ENCODE measurements at places on chromosomes 6 and 20.
A peak's percentile ranks its signal among the peaks of the same experiment; 100 is the strongest.

DNA sequence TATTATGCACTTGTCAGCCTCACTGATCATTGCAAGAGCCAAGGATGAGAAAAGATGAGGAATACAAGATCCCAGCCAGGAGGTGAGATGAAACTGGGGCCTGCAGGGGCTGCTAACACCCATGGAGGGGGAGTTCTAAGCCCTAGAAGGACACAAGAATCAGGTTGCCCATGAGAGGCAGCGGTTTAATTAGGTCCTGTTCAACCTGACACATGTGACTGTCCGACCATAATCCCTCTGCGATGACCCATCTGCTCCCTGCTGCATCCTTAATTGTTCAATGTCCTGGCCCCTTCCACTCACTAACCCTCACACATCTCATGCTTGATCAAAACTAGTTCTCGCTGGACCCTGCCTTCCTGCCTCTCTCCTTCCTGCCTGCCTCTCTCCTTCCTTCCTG lies 52.2 kb upstream of the NNAT start:
- no peak for DNase-seq

GRCh38 chr20:40495956-40496355 lies 193.1 kb downstream of the MAFB start:
- DNase-seq, result no peak

- DNase-seq, result no peak
Observed at GRCh38 chr20:37484331-37484730, 36.7 kb upstream of the NNAT start.

GRCh38 chr6:3390698-3391097 lies 66.2 kb downstream of the SLC22A23 start:
- DNase-seq, result no peak

GRCh38 chr6:39294133-39294532 lies 20.1 kb downstream of the KCNK17 start:
- no peak for DNase-seq

DNA sequence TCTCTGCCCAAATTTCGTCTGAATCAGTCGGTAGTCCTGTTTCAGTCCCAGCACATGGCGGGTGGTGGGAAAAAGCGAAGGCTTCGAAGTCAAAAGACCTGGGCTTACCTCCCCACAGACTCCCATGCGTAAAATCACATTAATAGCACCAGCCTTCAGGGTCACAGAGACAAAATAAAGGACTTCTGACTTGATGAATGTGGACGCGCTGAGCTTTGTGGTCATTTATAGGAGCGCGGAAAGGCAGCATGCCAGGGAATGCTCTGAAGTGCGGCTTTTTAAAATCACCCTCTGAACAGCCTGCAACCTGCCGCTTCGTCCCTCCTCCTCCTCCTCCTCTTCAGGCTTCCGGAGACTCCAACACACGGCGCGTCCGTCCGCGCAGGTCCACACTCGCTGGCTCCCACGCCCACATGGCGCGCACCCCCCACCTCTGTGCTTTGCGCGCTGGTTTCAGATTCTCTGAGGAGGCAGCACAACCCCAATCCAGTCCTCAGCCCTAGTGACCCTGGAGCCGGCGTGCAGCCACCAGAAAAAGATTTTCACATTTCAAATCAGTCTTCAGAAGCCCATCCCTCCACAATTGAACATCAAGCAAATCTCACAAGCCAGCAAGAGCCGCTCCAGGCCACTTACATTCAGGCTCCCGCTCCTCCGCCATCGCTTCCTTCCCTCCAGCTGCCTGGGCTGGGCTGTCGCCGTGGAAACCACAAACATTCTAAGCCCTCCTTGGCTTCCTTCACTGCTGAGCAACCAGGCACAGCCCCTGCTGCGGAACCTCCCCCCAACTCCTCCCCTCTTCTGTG lies at the start of gene C6orf118:
C6orf118 (minus strand) TSS at position 680 of the 806 bp plus-strand sequence; CDS start at position 661, 19 bp downstream.
- DNase-seq, result no peak

DNA sequence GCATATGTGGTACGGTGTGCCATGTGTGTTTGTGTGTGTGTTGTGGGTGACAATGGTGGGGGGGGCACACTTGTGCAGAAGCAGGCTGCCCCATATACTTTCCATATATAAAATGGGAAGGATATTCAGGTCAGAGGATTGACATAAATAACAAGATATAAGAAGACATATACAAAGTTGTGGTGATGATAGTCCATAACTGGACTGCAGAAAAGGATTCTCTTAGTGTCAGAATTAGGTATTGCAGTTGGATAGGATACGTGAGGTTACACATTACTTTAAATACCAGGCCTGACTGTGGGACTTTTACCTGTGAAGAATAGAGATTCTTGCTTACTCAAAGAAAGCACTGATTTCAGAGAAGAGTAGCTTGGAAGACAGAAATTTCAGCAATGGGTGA lies 1260.3 kb downstream of the EPHA7 start:
- no peak for DNase-seq

DNA sequence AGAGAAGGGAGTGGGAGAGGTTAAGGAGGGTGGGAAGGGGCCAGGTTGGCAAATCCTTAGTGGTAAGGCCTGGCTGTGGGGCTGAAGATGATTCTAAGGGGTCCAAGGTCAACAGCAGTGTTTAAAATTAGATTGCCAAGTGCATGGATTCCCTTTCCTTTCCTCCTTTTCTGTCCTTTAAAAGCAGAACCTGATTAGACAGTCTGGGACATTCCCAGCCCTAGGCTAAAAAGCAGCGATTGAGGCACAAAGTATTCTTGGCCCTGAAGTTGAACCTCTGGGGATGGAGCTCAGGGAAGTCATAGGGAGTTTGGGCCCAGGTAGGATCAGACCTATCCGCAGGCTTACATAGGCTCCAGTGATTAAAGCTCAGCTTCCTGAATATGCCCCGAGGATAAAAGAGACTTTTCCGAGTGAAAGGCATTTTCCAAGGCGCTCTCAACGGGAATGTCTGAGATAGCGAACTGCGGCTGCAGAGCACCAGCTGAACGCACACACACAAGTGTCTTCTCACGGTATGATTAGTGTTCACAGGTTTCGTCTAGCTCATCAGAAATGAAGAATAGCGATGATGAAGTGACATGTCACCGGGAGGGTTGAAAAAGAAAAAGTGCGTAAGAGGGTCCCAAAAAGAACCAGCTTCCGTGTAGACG lies 787 bp upstream of the CARMIL1 start:
- DNase-seq, result no peak

DNA sequence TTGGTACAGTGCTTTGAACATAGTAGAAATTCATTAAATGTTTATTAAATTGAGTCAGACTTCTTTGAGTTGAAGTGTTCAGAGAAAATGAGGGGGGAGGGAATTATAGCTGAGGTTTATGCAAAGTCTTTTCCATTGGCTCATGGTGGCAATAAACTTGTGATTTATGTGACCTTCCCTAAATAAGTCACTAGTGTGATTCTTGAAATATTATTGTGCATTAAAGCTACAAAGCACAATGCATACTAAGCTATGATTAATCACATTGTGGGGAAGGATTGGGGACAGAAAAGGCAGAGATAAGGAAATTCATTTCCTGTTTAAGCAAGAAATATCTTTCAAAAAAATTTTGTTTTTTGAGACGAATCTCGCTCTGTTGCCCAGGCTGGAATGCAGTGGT lies 877.5 kb downstream of the TFAP2A start:
- no peak for DNase-seq

DNA sequence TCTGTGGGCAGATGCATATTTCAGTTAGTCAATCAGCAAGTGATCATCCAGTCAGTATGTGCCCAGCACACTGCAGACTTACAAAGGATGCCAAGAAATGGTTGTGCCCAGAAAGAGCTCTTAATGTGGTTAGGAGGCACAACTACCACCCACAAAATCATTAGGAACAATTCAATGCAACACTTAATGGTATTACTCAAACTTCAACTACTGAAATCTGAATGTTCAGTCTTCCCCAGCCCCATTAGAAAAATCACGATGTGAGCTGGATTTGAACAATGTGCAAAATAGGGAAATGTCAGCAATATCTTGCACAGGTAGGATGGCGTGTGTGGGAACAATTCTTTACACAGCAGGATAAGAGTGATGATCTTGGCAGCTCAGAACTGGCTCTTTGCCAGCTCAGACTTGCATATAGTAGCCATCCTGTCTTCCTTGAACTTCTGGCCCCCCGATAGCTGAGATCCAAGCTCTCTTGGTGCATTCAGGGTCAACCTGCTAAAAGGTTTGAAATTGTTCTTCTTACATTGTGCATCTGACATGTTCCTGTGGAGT lies 556.7 kb upstream of the HTR1E start:
- no peak for DNase-seq

GRCh38 chr6:154732538-154733182 lies 556 bp upstream of the SCAF8 start:
- DNase-seq, result peak; percentile 73

GRCh38 chr20:61316346-61316745 lies 64.3 kb downstream of the CDH4 start:
- DNase-seq, result no peak

DNA sequence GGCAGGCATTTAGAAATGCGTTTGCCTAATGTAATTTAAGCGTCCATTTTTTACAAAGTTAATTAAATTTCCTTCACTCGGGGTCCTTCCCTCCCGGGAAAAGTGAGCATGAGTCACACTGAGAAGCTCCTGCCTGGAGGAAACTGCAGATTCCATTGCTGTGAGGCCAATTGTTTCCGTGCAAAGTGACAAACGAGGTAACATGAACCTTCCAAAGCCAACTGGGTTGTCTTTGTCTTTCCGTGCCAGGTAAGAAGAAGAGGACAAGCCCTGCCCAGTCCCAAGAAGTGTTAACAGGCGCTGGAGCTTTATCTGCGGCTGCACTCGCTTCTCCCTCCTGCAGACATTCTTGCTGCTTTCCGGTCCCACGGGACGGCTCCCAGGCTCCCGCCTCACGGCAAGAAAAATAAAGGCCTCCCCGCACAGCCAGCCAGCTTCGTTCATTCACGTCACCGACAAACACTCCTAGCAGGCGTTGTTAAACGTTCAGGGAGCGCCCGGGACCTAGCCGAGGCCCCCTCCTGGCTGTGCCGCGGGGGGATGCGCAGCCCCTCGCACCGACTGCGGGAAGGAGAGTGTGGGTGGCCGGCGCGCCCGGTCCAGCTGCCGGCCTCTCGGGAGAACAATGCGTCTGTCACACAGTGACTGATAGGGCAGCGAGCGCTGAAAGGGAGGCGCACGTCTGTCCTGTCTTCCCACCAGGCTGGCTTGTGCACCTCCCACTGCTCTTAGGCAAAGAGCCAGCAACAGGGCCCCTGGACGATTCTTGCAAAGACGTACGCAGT lies 61.5 kb upstream of the HDDC2 start:
- peak; percentile 39 for DNase-seq

GRCh38 chr6:23608931-23609435 lies 517.0 kb upstream of the NRSN1 start:
- DNase-seq, result no peak

DNA sequence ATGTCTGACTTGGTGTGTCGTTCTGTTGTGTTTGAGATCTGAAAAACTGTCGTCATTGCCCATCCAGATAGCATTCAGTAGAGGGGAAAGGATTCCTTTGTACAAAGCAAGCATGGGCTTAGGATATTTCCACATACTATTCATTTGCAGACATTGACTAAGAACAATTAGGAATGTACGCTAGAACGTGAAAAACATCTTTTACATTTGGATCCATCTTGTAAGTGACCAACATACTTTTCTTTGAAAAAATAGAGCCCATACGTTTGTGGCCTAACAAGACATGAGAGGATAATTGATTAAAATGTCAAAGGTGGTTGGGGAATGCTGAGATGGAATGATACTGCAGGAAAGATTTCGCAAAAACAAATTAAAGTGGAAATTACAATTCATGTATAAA lies 225.8 kb upstream of the QKI start:
- no peak for DNase-seq

DNA sequence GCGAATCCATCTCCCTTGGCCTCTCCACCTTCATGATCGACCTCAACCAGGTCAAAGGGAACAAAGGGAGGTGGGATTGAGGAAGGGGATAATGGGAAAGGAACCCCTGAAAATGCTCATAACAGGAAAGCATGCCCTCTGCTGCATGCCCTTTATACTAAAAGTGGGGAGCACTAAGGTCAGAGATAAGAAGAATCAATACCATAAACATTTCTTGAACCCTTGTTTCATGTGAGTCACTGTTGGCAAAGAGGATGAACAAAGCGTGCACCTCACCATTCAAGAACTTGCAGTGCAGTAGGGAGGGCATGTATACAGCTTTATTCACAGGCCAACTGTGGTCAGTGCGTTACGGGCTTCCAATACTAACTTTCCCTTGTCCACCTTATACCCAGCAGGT lies 1.7 kb upstream of the SAPCD1 start:
- DNase-seq, result no peak

DNA sequence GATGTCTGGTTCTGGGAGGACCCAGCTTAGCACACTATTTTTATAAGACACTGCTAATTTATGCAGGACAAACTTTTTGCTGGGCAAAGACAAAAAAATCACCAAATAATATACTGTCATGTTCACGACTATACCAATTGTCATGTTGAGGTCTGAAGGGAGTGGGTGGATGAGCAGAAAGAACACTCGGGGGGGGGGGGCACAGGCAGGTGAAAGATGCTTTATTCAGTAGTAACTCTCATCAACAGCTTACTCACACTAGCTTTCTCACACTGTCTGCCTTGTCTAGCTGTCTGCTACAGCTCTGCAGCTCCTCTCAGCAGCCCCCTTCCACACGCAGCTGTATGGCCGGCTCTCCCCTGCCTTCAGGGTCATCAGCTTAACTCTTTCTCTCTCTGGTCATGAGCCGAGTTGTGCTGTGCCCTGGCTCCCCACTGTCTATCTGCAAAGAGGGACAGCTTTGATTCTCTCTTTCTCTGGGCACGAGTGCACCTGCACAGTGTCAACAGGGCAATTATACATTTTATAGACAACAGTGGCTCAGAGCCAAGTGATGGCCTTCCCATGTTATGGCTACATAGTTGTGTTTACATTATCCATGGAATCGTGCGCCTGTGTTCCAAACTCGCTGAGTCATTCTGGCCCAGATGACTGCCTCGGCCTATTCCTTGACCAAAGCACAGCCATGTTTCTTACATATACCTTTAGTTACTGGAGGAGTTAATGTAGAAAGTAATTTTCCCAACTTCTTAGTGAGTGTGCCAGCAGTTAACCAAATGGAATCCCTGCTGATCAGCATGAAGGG lies 187.7 kb upstream of the PRSS16 start:
- peak; percentile 7 for DNase-seq

GRCh38 chr6:29527126-29527525 lies 32.4 kb downstream of the UBD start:
- no peak for DNase-seq

- no peak for DNase-seq
Observed at GRCh38 chr20:20513720-20514119, 145.8 kb downstream of the INSM1 start.

- no peak for DNase-seq
Observed at GRCh38 chr6:53189554-53189953, 40.9 kb upstream of the GCM1 start.

- no peak for DNase-seq
Observed at GRCh38 chr6:168828800-168829199, 387.8 kb downstream of the SMOC2 start.

- DNase-seq, result no peak
Observed at GRCh38 chr20:1450926-1451491, 15.6 kb downstream of the NSFL1C start.
